Hepatic stellate cell (primary cell): ENCODE measurements at places on chromosomes 4 and X.

- no peak for DNase-seq
These were observed 28.6 kb upstream of the SFRP2 start for GRCh38 chr4:153817466-153817865.

- no peak for DNase-seq
These were observed 17.2 kb downstream of the RASGEF1B start for GRCh38 chr4:81454499-81454898.

DNA sequence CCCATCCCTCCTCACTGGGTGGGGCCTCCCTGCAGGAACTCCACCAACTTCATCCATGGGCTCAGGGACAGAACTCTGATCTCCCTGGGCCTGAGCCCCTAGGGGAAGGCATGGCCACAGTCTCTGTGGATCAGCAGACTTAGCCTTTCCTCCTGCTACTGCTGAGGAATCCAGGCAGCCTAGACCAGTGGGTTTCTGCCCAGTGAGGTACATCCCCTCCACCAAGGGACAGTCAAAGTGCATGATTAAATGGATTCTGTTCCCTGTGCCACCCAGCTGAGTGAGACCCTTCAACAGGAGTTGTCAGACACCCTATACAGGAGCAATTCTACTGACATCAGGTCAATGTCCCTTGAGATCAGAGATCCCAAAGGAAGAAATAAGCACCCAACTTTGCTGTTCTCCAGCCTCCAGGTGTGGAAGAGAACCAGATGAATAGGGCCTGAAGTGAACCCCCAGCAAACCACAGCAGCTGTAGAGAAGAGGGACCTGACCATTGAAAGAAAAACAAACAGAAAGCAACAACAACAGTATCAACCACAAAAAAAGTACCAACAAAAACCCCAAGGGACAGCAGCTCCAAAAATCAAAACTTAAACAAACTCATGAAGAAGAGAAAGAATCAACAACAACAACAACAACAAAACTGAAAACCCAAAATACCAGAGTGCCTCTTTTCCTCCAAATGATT lies 84.8 kb downstream of the CHIC1 start:
- DNase-seq: no peak

GRCh38 chr4:124526769-124527168 lies 185.8 kb downstream of the ANKRD50 start:
- no peak for DNase-seq

DNA sequence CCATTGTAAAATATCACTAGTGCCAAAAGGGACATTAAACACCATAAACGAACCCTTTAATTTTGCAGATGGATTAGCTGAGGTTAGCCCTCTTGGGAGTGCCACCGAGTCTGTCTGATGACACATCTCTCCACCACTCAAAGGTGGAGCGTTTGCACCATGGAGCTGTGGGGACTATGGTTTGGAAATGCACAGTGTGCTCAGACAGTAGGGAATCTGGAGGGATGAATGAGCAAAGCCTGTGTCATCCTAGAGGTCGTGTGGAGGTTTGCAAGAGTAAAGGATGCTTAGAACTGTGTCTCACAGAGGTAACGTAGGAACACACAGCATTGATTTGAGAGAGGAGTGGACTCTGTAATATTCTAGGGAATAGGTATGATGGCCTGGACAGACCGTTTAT lies 93.7 kb downstream of the CLNK start:
- peak; percentile 25 for DNase-seq

DNA sequence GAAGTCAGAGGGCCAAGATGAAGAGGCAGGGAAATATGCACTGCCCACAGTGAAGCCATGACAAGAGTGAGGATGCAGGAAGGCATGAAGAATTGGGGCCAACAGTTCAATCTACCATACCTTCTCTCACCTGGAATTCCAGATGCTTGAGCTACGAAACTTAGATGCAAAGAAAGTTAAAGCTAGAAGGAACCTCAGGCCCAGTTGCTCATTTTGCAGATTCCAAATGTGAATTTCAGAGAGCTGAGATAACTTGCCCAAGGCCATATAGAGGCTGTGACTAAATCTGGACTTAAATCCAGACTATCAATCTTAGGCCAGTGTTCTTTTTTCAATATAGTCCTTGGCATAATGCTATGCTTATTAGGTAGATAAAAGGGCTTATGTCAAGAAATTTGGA lies 92.7 kb downstream of the SRPX start:
- DNase-seq: no peak

- DNase-seq: peak; percentile 66
These were observed 339.0 kb upstream of the BOD1L1 start for GRCh38 chr4:13966231-13967195.

- no peak for DNase-seq
These were observed 690.0 kb upstream of the HS3ST1 start for GRCh38 chr4:12118651-12119213.

DNA sequence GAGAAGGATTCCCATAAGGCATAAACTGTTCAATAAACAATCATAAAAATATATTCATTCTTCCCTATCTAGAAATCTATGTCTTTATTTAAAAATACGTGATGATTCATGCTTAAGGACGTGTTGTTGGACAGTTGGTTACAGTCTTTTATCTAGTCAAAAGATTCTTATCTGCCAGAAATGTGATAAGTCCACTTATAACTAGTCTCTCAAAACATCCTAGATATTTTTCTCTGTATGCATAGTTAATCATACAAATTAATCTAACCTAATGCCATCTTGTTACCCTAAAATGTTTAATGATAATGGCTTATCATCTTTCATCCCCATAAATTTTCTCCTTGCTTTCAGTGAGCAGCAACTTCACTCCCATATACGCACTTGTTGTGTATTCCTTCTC lies 89.0 kb downstream of the SLC39A8 start:
- DNase-seq: no peak

- no peak for DNase-seq
These were observed 20.8 kb downstream of the USO1 start for GRCh38 chr4:75745161-75745560.

- DNase-seq: no peak
These were observed 30.9 kb downstream of the SUPT20HL1 start for GRCh38 chrX:24391389-24391788.

GRCh38 chrX:125004799-125005198 lies 314.9 kb upstream of the TEX13C start:
- DNase-seq: no peak

DNA sequence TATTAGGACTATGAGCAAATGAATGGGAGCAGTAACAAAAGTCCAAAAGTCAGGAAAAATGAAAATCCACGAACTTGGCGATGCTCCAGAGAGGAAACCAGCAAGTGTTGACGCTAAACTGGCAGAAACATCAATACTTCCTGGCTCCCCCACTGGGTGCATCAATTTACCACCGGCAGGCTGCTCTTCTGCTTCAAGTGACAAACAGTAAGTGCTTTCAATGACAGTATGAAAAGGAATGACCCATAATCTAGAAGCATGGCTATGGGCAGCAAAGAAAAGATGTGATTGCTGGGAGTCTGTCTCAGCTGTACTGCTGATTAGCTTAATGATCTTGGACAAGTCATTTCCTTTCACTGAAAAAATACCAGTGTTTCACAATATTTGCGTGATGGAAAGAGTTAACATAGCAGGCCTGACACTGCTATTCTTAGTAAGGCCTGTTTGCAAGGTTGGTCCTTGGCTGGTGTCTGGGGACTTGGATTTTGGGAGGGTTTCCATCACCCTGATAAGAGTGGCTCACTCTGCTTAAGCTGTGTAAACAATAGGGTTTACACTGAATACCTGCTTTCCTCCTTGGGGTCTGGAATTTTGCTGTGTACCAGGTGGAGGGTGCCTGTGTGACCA lies 8.7 kb downstream of the ATP11C start:
- no peak for DNase-seq

DNA sequence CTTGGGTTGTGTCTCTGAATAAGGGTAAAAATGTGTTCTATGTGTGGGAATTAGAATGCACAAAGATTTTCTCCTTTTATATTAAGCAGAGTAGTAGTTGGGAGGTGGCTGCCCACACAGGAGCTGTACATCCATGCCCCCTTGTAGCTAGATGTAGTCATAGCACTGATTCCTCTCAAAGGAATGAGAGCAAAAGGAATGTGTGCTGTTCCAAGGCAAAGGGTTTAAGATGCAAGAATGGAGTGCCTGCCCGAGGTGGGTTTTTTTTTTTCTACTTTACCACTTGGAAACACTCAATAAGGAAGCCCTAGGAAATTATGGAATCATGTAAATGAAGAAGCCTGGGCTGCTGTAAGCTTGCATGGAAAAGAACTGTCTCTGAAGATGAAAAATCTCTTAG lies 2183.2 kb upstream of the AGA start:
- DNase-seq: peak; percentile 64

DNA sequence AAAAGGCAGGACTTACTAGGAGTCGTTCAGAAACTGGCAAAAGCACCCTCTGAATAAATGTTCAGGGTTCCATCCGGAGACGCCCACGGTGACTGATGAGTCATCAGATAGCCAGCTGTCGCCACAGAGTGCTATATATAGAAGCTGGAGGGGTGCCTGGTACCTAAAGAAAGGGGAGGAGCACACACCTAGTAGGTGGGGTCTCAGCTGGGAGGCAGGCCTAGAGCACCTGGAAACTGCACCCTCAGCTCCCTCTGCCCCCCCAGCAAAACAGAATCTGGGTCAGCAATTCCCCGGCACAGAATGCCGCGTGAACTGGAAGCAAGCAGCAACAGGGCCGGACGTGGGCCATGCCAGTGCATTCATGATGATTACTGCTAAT lies 242.0 kb downstream of the BCOR start:
- DNase-seq: peak; percentile 42

DNA sequence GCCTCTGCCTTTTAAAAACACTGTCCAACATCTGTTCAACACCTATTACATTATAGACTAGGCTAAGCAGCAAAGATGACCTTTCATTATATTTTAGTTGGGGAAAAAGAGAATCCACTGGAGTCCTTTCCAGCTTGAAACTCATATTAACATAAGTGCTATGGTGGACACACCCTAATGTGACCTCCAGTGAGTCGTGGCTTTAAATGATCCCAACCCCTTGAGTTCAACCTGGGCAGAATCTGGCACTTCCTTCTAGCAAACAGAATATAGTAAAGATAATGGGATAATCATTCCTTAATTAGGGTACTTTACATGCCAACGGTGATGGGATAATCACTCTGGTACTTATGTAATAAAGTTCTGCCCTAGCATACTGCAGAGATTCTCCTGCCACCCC lies 162.6 kb downstream of the MAB21L2 start:
- no peak for DNase-seq

- no peak for DNase-seq
These were observed 182.5 kb upstream of the ARHGEF9 start for GRCh38 chrX:63967551-63967950.

GRCh38 chr4:18057821-18058533 lies 36.4 kb upstream of the LCORL start:
- DNase-seq: no peak

GRCh38 chr4:137609718-137610430 lies 77.6 kb upstream of the PCDH18 start:
- peak; percentile 33 for DNase-seq

DNA sequence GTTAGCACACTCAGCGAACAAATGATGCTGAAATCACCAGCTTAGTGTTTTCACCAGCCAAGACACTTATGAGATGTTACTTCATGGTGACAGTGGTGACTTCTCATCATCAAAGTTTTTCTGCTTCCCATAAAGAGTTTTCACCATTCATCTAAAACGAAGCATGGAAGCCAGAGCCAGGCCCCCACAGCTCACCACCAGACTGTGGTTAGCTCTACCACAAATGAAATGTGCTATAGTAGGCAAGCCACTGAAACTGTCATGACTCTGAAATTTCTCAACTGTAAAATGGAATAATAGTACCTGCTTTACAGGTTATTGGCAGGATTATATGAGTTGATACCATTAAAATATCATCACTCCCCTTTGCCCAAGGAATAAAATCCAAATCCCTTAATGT lies 56.4 kb upstream of the HHIP start:
- DNase-seq: no peak

DNA sequence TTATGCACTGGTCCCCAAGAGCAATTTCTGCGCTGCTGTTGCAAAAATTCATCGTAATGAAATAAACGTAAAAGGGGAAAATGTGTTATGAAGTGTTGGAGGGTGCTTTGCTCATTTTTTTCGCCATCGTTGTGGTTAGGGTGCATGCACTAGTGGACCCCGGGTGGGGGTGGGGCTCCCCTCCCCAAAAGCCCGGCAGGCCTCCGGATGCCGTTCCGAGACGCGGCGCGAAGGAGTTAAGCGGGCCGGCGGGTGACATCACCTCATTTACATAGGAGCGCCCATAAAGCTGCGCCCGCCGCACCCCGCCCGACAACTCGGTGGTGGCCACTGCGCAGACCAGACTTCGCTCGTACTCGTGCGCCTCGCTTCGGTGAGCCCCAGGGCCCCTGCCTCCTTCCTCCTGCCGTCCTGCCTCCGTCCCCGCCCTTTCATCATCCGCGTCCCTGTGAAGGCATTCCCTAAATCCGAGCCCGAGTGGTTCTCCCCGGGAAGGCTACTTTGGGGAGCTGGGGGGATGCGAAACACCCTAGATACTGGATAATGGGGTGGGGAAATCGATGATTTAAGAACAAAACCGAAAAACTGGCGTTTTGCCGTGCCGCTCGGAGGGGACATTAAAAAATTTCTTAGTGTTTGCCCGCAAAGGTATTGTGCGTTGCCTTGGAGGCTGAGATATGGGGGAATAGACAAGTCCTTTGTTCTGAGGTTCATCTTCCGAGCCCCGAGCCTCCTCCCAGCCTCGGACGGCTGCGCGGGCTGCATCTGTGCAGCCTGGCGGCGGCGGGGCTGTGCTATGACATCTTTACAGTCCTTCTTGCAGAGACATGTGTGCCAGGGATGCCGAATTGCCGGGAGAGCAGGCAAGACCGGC lies at the start of gene TMSB4X:
TMSB4X (plus strand) TSS at position 315 of the 874 bp plus-strand sequence.
- DNase-seq: peak; percentile 63

DNA sequence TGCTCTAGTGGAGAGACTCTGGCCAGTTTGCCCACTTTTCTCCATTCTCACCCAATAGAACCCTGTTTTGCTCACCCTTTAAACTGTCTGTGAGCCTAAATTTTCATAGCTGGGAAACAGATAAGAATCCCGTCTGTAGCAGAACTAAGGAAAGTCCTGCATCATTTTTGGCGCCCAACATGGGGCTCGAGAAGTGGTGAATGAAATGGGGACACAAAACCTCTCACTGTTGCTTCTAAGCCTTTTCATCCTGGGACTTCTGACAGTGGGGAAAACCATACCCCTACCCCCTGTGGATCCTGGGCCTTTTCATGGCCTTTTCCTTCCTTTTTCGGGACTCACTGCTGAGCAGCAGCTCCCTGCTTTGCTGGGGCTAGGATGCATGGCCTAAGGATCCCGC lies 189.9 kb downstream of the INPP4B start:
- no peak for DNase-seq

GRCh38 chr4:158610790-158611189 lies 60.9 kb downstream of the C4orf46 start:
- no peak for DNase-seq
